Type B pancreatic cell (in vitro differentiated cells): ENCODE measurements at places on chromosomes 2 and 18. TPM values are rescaled to one million over a fixed set of nuclear protein-coding genes. Genes with fewer than 3 reads are reported as not detected.

DNA sequence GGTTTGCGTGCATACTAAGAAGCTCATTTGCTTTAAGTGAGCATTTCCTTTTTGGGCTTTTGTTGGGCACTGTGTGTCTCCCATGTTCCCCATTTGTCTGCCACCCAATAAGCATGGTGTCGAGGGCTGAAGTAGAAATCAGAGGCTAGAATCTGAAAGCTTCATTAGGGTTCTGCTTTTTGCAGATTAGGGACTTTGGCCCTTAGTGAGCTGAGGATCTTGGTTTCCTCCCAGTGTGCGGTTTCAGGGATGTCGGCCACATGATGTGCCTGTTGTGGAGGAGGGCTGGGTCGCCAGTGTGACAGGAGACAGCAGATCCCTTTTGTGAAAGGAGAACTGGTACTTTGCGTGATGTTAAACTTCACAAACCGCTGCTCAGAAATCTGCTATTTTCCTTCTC is 41.1 kb downstream of the PLEKHB2 start:
- no peak for DNase-seq

DNA sequence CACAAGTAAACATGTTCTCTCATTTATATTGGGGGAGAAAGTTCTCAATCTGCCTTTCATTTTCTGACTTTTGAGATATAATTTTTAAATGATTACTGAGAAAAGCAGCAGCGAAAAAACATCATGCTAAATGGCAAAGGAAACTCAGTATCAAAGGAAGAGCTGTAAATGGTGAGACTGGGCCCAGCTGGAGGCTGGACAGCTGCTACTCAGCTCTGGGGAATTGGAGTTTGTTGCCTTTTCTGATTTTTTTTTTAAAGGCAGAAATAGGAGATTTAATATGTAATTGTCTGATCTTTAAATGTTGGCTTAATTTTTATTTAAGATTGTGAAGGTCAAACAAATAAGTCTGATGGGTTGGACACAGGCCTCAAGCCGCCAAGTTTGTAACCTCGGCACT is 137.1 kb upstream of the TACR1 start:
- DNase-seq: no peak

SERPINB11 gene
- total RNA-seq: 1.3 and 1.4 TPM in 2 replicates

- DNase-seq: no peak
Measured at GRCh38 chr2:101795033-101795432, 97.5 kb downstream of the MAP4K4 start.

- no peak for DNase-seq
Measured at GRCh38 chr2:20197192-20197591, 27.7 kb downstream of the SDC1 start.

UBE2F gene
- 43.1 and 49.6 TPM in 2 replicates for total RNA-seq

TTN gene
- total RNA-seq: 4.2 and 5.6 TPM in 2 replicates

XDH gene
- 2.5 and 7.7 TPM in 2 replicates for total RNA-seq

C2orf66 gene
- total RNA-seq: 0.29 TPM in 1 of 2 replicates, not detected in the other

DNA sequence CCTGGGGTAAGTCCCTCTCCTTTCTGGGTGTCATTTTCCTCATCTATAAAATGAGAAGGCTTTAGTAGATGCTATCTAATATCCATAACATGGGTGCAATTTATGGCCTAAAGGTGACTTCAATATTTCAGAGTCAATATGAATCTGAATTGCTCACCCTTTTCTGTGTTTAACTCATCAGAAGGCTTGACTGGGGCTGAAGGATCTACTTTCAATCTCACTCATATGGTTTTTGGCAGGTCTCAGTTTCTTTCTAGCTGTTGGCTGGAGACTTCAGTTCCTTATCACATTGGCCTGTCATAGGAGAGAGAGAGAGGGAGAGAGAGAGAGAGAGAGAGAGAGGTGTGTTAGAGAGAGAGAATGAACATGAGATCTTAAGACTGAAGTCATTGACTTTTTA is 343.7 kb upstream of the MEX3C start:
- no peak for DNase-seq

- no peak for DNase-seq
Measured at GRCh38 chr2:58636872-58637271, 395.7 kb upstream of the FANCL start.

DNA sequence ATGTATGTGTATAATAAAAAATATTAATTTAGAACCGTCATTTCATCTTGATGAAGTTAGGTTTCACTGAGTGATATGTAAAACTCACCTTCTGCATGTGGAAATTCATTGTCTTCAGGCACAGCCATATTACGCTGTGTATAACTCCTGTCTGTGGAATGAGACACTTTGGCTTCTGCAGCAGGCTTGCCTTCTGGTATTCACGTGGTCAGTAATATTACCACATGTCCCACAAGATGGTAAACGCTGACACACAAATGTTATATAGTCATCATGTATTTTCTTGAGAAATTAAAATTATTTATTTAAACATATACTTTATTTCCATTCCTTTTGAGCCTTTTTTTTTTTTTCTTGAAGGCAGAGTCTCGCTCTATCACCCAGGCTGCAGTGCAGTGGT is 25.1 kb upstream of the AAK1 start:
- DNase-seq: no peak

ALPP gene
- 0.27 and 1.5 TPM in 2 replicates for total RNA-seq

- DNase-seq: no peak
Measured at GRCh38 chr2:157443090-157443489, 799 bp downstream of the CYTIP start.

- DNase-seq: no peak
Measured at GRCh38 chr2:88754585-88755320, 63.3 kb downstream of the RPIA start.

DNA sequence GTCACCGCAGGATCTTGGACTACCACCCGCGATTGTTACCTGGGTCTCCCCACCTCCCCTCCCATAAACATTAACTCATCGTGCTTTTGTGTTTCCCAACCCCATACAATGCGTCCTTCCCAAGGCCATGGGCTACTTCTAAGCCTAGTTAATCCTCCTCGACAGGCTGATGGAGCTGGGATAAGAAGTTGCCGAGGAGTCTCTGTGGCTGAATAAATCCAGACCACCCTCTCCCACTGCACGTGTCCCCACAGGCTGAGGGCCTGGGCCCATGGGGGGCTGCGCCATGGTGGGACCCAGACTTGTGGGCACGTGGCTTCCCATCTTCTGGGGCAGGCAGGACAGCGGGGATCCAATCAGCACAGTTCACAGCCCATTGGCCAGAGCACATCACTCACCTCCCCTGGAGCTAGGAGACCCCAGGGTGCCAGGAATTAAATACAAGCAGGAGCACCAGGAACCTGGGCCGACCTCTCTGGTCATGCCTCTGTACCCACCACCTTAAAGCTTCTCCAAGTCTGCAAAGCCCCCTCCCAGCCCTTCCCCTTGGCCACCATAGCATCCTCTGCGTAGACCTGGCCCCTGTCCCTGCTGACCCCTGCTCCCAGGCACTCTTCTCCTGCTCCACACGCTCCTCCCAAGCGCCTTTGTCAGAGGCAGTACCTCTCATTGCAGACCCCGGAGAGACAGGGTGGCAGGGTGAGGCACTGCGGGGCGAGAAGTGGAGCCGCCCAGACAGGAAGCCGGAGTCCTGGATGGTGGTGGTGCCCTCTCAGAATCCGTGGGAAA is 51.0 kb upstream of the ID2 start:
- DNase-seq: no peak

DNA sequence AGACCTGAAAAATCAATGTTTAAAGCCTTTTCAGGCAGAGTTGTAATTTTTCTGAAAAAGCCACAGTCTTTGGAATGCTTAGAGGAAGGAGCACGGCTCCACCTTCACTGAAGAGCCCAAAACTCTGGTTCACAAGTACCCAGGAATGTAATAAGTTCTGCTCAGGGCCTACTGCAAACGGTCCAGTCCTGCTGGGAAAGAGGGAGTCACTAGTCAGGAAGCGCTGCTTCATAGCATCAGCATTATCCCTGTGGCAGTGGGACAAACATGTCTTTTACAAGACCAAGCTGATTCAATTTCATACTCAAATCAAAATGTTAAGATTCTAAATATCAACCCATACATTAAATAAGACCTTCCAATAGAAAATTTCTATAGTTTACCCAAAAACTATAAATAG is 152.9 kb upstream of the PGAP1 start:
- no peak for DNase-seq

DNA sequence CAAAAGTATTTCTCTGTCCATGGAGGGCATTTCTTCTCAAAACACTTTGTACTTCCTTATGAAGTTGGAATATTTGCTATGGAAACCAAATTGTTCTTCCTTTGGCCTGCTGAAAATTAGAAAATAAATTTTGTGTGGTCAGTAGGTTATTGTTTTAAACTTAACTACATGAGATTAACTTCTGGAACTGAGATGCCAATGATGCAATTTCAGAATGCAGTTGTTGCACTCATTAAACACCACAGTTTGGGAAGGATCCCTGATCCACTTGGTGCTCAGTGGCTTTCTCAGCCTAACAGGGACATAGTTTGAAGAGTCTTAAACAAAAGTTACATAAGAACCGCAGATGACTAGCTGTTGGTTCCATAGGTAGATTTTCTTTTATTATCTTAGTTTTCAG is 23.3 kb upstream of the IL1R1 start:
- no peak for DNase-seq

DNA sequence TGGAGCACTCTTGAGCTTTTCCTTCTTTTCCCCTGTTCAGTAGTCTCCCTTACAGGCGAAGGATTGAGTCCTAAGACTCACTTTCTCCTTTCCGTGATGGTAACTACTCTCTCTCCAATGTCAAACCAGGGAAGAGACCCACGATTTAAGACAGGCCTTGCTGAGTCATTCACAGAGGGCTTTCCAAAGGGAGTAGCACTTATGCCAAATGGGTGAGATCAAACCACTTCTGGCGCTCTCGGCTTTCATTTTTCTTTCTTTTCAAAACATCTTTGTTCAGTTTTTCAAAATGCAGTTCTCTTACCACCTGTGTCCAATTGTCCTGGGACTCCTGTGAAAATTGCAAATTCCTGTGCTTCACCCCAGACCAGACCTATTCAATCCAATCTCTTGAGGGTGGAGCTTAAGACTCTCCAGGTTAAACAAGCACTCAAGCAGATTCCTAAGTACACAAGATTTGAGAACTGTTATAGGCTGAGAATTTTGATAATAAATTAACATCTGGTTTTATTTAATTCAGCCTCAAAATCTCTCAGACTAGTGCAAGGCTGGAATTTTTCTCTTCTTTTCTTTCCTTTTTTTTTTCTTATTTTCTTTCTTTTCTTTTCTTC is 14.4 kb upstream of the MRPL19 start:
- no peak for DNase-seq

- DNase-seq: no peak
Measured at GRCh38 chr2:64137996-64138395, 6.2 kb downstream of the PELI1 start.

DNA sequence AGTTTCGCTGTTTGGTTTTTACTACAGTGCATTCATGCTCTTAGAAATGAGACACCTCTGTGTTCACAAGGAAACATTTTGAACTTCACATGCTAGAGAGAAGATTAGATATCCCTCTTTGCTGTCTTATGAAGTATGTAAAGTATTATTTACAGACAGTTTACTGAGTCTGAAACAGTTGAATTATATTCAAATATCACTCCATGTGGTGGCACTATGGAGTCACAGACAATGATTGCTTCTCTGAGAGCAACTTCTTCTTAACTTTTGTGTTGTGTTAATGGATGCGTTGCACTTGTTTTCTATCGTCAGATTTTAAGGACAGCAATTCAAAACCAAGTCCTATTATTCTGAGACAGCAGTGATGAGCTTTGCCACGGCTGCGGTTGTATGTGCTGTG is 823.6 kb downstream of the GALR1 start:
- no peak for DNase-seq

- DNase-seq: no peak
Measured at GRCh38 chr18:8632386-8632785, 23.1 kb downstream of the RAB12 start.

- no peak for DNase-seq
Measured at GRCh38 chr2:238523158-238524110, 96.7 kb downstream of the ASB1 start.

DNA sequence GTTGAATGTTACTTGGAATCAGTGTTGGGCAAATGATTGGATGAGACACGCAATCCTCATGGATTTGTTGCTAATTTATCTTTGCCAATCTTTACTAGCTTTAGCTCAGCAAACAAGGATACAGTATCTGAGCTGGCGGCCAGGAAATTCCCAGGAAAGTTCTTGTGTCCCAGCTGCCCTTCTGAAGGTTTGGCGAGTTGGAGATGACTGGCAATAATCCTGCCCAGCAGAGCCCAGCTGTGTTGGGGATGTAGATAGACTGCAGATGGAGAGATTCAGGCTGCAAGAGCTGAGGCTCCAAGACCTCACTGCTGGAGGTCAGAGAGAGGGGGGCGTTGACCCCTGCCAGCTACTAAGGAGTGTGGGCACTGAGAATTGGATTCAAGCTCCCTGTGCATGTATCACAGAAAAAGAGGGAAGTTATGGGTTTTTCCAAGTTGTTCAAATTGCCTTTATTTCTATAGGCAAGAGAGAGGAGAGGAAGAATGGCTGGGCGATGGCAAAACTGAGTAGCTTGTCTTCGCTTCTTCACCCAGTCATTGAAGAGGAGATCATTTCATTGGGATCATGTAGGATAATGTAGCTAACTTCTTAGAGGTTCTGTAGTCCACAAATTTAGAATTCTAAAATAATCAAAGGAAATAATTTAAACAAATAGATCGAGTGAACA is 506.8 kb upstream of the LRATD1 start:
- DNase-seq: no peak

DNA sequence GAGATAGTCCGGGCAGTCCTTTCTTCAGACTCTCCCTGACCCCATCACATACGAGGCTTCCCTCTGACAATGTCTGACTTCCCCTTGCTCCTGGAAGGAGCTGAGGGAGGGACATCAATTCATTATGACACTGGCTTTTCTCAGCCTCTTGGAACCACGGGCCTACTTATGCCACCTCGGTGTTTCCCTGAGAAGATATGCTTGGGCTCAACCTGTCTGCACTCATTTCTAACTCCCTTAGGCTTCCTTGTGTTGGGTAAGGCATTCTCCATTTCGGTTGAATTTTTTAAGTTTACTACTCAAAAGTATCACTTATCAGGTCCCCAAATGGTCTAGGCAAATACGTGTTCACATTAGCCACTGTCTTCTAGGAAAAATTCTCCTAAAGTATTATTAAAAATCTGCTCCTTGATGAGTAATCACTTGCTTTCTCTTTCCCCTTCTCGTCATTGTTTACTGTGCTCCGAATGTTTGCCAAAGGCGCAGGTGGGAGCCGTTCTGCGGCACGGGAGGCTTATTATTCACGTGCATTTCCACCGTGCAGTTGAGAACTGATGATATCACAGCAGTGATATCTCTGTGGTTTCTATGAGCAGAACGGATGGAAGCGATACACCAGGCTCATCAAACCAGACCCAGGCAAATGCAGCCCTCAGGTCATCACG is 33.1 kb downstream of the ARL4C start:
- no peak for DNase-seq

DNA sequence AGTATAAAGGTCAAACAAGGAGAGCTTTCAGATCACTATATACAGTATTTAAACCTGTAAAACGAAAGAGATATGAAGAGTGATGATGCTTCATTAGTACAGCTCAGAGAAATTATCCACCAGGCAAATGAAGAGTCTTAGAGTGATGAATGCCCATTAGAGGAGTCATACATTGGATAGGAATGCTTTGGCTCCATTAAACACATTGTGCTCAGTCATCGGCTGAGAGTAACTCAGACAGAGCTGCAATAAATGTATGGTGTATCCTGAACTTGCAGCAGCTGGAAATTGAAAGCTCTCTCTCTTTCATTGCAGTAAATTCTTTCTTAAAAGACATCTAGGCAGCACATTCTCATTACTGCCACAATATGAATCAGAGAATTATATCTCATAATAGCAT is 340.8 kb upstream of the SPHKAP start:
- DNase-seq: no peak
